ENCODE measurements at places on chromosomes 13 and 19.

DNA sequence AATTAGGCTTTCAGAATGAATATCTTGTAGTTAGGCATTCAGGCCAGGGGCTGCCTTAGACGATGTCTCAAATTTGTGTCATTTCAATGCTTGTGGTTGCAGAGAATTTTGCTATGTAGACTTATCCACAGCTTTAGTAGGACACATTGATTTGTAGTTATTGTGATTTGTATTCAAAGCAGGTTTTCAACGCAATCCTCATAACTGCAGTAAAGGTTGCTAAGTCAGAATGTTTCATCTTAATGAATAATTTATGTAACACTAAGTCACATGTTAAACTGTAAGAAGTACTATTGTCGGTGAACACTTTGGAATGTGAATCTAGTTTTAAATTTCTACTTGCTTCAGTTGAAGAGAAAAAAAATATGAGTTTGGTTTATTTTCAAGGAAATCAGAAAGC, 1117.2 kb upstream of the SPRY2 start:
- DNase-seq, result no peak

DNA sequence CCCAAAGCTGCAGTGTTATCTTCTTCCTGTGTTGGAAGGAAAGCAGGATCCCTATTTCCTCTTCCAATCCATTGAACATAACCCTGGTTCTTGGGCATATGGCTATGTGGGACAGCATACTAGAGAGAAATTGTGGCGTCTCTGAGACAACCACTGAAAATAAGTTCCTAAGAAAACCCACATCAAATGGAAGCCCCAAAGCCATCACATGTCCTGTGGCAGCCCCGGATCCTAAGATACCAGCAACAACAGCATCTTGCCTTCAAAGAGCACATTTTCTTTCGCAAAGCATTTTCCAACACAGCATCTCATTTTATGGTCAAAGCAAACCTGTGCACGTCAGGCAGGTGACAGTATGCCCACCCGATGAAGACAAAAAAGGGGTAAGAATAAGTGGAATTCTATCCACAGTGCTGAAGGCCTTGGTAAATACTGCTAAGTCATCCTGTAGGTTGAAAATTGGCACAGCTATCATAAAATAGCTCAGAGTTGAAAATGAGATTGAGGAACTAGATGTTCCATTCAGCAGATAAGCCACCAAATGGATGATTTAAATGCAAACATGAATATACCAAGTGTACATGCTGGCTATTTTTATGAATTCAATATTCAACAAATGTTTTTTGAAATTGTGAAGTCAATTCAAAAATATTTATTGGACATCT, 232.2 kb downstream of the DLEU7 start:
- no peak for DNase-seq

GRCh38 chr19:46644720-46645119, 8.7 kb upstream of the GNG8 start:
- DNase-seq, result no peak

DNA sequence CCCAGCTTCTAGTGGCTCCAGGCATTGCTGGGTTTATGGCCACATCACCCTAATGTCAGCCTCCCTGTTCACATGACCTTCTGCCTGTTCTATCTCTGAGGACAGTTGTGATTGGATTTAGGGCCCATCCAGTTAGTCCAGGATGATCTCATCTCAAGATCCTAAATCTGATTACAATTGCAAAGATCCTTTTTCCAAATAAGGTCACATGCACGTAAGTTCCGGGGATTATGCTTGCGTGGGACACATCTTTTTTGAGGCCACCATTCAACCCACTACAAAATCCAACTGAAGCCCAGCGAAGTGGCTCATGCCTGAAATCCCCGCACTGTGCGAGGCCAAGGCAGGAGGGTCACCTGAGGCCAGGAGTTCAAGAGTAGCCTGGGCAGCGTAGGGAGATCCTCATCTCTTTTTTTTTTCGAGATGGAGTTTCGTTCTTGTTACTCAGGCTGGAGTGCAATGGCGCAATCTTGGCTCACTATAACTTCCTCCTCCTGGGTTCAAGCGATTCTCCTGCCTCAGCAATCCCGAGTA, 12.3 kb downstream of the PLD3 start:
- no peak for DNase-seq

- no peak for DNase-seq
These were observed 16.5 kb downstream of the MIER2 start for GRCh38 chr19:328025-328505.

GRCh38 chr13:39259371-39260140, 221.3 kb downstream of the NHLRC3 start:
- DNase-seq, result no peak

DNA sequence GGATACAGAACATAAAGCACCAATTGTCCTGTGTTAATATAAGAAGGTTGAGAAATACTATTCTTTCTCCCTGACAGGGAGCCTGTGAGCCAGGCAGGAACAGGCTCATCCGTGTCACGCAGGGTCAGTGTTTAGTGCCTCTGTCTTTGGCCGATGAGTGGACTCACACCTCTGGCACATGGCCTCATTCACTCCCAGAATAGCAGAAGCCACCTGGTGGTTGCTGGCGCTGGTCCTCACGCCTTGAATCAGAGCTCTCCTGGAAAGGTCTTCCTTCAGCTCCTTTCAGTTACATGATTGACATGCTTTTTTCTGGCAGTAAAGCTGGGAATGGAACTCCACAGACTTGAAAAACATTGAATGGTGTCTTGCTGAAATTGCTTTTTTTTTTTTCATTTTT, 28.1 kb upstream of the SIAH3 start:
- DNase-seq, result peak; percentile 74

GRCh38 chr13:30704596-30704995, 30.7 kb upstream of the ALOX5AP start:
- DNase-seq, result no peak

DNA sequence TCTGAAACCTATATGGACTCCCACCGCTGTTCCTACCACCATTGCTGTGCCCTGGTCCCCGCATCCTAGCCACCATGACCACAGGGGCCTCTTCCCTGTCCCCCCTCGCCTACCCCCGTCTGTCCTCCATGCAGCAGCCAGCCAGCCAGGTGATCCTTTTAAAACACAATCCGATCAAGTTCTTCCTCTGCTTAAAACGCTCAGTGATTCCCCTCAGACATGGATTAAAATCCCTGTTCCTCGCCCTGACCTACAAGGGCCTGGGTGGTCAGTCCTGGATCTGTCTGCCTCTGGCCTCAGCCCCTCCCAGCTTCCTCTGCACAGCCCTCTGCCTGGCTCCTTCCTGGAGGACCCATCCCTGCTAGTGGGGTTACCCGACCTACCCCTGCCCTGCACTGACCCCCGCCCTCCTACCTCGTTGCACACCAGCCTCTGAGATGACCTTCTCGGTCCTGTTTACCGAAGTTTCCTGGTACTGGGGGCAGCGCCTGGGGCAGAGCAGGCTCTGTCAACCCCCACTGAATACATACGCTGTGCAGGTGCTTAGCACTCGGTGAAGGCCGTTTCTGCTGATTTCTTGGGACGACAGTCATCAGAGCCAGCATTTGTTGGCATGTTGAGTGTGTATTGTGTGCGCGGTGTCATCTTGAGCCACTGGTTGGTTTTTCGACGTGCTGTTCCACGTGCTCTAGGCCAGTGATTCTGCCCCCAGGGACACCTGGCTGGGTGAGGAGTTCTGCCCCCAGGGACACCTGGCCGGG, 14.7 kb upstream of the LENG8 start:
- no peak for DNase-seq

GRCh38 chr19:42288387-42288786, 13.5 kb upstream of the PRR19 start:
- DNase-seq, result no peak

DNA sequence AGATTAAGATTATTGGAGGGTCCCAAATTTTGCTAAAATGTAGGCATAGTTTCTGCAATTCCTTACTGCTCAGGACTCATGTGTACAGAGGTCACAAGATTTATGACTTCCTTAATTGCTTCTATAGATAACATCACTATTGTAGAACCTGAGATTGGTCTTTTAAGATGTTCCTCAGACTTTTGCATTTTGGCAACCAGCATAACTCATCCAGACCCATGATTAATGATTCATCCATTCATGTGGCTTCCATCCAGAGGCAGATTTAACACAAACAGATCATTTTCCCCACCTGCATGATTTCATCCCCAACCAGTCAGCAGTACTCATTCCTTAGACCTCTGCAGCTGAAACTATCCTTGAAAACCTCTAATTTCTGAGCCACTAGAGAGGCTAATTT, 34.5 kb upstream of the CEACAM8 start:
- DNase-seq, result no peak

GRCh38 chr13:41060724-41061074, 610 bp upstream of the WBP4 start:
- no peak for DNase-seq

- no peak for DNase-seq
These were observed 491.2 kb upstream of the ATXN8OS start for GRCh38 chr13:69616396-69616795.

GRCh38 chr19:51123381-51123800, 1.3 kb upstream of the SIGLEC9 start:
- no peak for DNase-seq

DNA sequence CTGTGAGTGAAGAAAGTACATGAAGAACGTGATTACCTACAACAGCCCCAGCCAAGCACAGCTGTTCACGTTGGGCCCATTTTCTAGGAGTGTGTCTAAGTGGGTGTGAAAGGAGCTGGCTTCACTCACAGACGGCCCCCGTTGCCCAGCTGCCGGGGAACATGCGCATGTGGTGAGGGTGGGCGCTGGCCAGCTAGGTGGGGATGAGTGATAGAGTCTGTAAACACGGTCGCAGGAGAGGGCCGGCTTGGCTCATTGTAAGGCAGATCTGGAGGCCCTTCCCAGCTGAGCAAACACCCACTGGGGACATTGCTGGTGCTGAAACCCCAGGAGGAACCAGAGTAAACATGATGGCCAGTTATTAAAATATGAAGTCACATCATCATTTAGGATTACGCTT, 160.5 kb downstream of the TEX29 start:
- no peak for DNase-seq

DNA sequence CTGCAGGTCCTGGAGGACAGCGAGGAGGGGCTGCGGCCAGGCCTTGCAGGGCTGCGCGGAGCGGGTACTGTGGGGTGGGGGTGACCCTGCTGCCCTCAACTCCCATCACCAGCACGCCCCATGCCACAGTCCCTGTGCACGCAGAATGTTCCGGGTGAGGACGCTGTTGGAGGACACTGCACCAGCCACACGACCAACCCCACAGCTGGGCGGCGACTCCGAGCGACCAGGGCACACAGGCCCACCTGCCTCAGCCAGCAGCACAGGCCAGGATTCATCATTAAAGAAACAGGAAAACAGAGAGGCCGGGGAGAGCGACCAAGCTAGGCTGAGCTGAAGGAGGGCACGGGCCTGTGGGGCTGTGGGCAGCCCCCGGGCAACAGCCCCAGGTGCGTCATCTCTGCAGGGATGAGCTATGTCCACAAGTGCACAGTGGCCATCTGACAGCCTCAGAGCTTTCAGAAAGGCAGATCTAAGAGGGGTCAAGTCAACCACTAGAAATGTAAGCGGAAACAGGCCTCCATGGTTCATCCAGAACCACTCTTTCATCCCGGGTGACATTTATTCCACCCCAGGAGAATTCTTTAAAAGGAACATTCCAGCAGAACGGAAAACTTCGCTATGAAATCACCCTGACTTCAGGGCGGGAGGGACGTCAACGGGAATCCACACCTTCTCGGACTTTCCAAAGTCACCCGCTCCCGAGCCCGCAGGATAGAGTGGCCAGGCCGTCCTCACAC, 1.5 kb downstream of the GAS6 start:
- DNase-seq, result no peak

DNA sequence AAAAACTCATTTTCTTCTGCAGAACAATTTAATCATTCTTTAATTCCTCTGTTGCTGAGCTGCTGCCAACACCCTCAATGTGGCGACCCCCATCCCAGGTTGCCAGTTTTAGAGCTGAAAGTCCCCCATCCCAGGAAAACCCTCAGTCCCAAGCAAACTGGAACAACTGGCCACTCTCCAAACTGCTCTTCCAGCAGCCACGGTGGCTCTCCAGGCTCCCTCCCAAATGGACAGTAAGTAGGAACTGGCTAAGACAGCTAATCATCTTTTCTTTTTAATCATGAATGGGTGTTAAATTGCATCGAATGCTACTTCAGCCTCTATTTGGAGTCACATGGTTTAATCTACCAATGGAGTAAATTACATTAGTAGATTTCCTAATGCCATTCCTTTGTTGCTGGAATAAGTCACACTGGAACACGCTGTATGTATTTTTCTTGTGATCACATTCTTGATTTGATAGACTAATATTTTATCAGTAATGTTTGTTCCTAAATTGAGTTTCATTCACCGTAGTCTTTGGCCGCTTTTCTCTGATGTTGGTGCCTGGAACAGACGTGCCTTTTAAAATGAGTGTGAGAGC, 33.7 kb upstream of the VSTM2B start:
- no peak for DNase-seq

- peak; percentile 27 for DNase-seq
These were observed 210.0 kb downstream of the IRS2 start for GRCh38 chr13:109576331-109576813.

GRCh38 chr13:97786510-97786909, 167.0 kb upstream of the IPO5 start:
- DNase-seq, result no peak

DNA sequence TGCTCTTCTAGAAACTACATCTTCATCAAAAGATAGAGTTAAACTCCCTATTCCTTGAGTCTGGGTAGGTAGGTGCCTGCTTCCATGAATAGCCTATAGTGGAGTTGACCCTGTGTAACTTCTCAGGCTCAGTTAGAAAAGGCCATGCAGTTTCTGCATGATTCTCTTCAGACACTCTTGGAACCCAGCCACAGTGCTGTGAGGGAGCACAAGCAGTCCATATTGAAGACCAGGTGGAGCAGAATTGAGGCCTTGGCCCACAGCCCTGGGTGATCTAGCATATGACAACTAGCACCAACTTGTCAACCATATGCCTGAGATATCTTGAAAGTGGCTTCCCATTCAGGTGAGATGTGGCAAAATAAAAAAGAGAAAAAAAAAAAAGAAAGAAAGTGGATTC, 10.3 kb upstream of the PAN3 start:
- DNase-seq, result no peak

GRCh38 chr13:30078059-30078458, 227.6 kb upstream of the UBL3 start:
- DNase-seq, result no peak

GRCh38 chr19:23440207-23440606, 44.9 kb upstream of the ZNF91 start:
- DNase-seq, result peak; percentile 14

- no peak for DNase-seq
These were observed 13.1 kb upstream of the NOTCH3 start for GRCh38 chr19:15213715-15214381.

GRCh38 chr13:56755181-56755935, 385.4 kb upstream of the PRR20A start:
- DNase-seq, result peak; percentile 36

GRCh38 chr13:100710176-100710575, 35.6 kb upstream of the TMTC4 start:
- DNase-seq, result no peak

- no peak for DNase-seq
These were observed 56.8 kb upstream of the GPR183 start for GRCh38 chr13:99363949-99364348.

DNA sequence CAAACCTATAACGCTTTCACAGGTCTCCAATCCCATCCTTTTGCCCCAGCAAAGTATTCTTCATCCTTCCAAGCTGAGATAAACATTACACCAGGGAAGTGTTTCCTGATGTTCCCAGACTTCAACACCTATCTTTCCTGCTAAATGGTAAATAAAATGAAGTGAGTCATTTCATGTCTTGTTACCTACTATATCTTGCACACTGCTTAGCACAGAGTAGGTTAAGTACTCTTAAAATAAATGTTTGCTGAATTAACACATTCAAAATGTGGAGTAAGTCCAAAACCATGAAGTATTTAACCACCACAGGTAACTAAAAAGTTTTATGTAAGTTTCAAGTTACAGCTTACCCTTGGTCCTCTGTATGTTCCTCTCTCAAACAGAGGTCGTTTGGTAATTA, 3.4 kb downstream of the RBM26 start:
- no peak for DNase-seq
